Peyer's patch (tissue), 4 donors: ENCODE measurements at places on chromosomes 16 and 17. TPM values are rescaled to one million over a fixed set of nuclear protein-coding genes. Genes with fewer than 3 reads are reported as not detected.

- DNase-seq, result no peak
These were observed 51.2 kb upstream of the TOB1 start for GRCh38 chr17:50917418-50917743.

DNA sequence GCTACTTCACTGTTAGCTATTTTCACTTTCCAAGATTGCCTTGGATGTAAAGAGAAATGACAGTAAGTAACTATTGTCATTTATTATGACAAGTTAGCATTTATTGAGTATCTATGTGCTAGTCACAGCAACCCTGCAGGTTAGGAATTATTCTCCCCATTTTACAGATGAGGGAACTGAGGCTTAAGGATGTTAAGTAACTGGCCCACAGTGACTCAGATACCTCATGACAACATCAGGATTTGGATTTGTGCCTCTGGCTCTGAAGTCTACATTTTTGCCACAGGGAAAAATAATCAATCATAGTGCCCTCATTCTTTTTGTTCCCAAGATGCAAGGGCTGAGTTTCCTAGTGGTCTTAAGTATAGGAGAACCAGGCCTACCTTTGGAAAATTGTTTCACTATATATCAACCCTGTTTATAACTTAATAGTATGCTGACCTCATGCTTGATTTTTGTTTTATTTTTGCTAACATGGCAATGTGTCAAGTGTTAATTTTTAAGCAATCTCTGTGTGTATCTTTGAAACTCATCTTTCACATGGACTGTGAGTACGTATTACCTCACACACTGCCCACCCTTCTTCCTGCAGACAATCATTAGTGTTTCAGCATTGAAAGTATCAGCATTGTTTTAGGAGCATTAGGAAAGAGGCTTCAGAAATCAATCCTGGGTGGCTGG lies 105.0 kb downstream of the TANGO6 start:
- DNase-seq, result no peak

Gene MFAP4
- total RNA-seq, result 46.2 TPM

Gene SNRNP25
- 8.7 TPM for total RNA-seq

DNA sequence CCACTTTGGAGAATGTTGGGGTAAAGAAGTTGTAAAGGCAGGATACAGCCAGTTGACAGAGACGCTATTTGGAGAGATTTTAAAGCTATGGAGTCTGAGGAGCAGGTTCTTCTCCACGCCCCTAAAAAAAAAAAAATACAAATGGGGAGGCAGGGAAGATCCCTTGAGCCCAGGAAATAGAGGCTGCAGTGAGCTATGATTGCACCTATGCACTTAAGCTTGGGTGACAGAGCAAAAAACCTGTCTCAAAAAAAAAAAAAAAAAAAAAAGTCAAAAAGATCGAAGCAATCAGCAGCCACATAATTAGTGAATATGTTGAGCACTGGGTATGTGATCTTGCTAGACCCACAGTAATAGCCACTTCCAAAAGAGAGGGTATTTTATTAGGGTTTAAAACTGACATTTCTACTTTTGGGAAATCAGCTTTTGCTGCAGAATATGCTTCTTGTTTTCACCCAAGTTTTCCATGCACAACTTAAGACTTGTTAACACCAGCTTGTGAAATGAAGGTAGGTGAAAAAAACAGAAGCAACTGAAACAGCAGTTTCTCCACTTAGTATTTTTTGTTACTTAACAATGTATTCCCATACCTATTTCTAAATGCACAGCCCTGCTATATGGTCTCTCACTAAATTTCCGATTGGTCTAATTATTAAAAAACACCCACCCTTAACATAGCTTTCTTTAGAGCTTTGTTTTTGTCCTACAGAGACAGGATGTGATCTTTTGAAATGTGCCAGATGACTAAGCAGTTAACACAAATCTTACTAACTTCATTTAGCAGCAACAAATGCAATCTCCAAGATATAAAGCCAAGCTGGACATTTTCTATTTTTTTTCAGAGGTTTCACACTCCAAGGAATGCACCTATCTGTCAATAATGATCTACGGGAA lies 2.5 kb upstream of the ARL6IP1 start:
- no peak for DNase-seq

GRCh38 chr16:66261826-66262225 lies 104.7 kb upstream of the CDH5 start:
- no peak for DNase-seq

- no peak for DNase-seq
These were observed 329 bp downstream of the SMARCD2 start for GRCh38 chr17:63842173-63842539.

- no peak for DNase-seq
These were observed 61.8 kb upstream of the ENDOV start for GRCh38 chr17:80352991-80353665.

DNA sequence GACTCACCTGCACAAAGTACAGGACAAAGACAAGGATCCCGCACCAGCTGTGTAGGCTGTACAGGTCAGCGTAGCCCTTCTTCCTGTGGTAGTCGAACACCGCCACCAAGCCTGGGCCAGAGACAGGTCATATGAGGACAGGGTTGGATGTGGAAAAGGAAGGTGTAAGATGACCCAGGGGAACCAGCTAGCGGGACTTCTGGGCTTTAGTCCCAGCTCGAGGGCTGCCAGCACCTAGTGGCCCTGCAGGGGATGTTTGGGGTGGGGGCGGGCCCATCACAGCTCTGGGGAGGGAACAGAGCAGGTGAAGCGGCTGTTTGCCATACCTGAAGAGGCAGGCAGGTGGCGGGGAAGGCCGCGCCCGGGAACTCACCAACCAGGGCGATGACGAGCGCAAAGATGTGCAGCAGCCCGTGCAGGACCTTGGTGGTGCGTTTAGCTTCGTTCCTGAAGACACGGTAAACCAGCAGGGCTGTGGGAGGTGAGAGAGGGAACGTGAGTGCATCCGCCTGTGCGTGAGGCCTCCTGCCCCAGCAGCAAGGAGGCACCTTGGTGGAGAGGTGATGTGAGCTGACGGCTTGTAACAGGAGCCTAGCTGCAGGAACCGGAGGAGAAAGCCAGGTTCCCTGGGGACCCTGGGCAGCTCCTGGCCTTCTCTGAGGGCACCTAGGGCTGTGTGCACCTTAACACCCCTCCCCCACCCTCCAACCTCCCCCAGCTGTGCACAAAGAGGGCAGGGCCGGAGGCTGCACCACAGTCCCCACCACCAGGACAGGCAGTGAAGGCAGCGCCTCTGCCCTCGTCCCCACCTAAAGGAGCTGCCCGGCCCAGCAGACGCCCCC lies 10.2 kb downstream of the CYB561 start:
- no peak for DNase-seq

Gene PGAP6
- 130 TPM for total RNA-seq

GRCh38 chr16:11386791-11387546 lies 41.7 kb downstream of the RMI2 start:
- no peak for DNase-seq

- no peak for DNase-seq
These were observed 22.6 kb downstream of the SMPD3 start for GRCh38 chr16:68425498-68426346.

DNA sequence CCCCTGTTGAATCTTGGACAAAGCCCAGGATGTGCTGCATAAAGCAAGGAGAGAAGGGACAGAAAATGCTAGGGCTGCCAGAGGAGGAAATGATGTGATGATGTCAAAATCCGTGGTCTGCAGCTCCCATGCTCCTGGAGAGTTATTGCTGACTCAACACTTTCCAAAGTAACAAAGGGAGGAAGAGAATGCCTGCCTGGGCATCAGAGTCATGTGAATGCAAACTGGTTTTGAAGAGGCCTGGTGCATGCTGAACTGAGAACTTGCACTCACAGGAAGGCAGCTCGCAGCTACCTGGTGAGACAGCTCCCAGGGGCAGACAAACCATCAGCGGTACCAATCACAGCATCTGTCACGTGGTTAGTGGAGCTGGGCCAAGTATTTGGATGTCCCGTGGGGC lies 2.8 kb downstream of the MARVELD3 start:
- no peak for DNase-seq

Gene NEUROD2
- not detected for total RNA-seq

DNA sequence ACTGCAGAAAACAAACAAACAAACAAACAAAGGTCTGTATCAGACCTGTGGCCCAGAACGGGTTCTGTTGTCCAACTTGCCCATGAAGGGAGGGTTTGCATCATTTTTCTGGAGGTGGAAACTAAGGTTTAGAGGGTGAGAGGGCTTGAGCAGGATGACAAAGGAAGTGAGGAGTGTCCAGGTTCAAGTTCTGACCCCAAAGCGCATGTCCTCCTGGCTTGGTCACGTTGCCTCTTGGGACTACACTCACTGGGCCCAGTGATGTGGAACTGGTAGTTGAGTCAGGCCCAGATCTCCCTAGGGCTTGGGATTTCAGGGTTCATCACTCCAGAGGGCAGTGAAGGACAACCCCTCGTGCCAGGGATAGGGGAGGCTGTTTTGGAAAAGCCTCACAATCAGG lies 1.8 kb downstream of the SREBF1 start:
- DNase-seq, result no peak

DNA sequence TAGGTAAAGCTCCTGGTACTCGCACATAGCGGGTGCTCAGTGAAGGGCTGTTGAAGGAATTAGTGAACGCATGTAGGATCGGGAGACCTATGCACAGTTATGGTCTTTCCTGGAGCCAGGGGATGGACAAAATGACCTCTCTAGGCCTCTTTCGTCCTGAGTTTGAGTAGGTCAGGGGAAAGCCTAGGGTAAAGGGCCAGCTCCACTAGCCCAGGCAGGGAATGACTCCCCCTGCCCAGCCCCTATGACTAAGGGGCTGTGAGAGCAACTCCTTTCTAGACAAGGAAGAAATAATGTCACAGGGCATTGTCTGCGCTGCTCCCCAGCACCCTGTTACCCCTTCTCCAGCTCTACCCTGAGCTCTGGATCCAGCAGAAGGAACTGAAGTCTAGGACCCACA lies 24.6 kb upstream of the FMNL1 start:
- no peak for DNase-seq

DNA sequence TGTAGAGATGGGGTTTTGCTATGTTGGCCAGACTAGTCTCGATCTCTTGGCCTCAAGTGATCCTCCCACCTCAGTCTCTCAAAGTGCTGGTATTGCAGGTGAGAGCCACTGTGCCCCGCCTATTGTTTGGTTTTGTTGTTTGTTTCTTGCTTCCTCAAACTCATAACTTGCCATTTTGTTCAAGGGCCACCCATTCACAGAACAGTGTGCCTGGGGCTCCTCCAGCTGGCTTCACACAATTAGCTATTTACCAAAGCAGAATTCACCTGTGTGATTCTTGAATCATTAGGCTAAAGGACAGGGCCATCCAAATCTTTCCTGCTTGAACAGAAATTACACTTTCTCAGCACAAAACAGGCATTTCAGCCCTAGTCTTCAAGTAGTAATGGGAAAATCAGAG lies 7.2 kb downstream of the ABHD15 start:
- no peak for DNase-seq

DNA sequence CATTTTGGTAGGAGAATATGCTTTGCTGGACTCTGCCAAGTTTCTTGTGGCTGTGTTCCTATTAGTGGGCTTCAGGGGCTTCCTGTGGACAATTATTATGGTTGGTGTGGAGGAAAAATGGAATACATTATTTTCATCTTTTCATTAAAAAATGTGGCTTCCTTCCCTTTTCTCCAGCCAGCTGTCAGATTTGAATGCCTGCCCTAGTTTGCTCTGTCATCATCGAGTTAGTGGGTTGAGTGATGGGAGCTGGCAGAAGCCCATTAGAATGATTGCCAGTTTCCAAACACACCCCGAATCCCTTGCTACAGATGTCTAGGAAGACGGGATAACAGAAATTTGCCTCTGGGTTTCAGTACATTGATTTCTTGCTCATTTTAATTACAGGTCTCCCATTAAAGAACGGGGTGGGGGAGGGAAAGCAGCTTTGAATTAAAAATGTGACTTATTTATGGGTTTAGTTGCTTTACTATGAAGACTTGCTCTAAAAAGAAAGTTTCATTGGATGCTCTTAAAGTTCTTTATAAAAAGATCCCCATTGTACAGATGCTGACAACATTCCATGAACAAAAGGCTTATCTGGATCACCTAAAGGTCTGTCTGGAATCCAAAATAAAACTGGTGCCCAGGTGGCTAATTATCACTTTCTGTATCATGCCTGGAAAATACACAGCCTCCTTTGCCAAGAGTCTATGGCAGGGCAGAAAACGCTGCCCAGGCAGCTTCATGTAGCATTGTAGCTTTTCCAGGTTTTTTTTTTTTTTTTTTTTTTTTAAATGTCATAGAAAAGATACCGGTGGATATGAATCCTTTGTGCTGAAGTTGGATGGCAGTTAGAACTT lies 103.6 kb downstream of the PRKCA start:
- no peak for DNase-seq

Gene ELMO3
- 25.6 TPM for total RNA-seq

DNA sequence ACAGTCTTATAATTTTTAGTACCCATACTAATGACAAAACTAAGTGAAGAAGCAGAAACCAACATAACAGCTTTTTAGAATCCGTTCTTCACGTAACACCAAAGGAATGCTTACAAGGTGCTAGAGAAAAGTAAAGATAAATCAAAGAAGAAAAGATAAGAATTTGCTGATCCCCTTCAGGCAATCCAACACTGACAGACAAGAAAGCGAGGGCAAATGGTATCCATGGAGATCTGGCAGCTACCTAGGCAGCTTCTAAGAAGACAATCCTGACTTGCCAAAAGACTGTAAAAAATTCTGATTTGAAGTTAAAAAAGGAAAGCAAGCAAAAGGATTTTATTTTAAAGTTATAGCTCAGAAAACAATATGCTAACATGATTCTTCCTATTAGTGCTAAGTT lies 14.6 kb downstream of the BBS2 start:
- DNase-seq, result no peak

DNA sequence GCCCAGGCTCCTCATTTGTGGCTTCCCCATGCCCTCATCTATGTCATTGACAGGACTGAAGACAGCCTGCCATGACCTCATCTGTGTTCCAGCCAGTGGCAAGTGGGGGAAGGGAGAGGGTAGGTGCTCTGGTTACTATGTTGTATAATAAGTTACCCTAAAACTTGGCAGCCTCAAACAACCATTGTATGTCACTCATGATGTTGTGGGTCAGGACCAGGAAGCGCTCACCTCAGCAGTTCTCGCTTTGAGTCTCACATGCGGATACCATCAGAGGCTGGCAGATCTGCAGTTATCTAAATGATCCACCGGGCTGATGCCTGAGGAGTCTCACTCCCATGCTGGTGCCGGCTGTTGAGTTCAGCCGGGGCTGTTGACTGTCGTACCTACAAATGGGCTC lies 89.0 kb upstream of the TMEM97 start:
- DNase-seq, result no peak

Gene KRTAP1-4
- not detected for total RNA-seq

- DNase-seq, result no peak
These were observed 3.4 kb upstream of the ABCC11 start for GRCh38 chr16:48250520-48251278.

Gene KIF2B
- total RNA-seq, result not detected

DNA sequence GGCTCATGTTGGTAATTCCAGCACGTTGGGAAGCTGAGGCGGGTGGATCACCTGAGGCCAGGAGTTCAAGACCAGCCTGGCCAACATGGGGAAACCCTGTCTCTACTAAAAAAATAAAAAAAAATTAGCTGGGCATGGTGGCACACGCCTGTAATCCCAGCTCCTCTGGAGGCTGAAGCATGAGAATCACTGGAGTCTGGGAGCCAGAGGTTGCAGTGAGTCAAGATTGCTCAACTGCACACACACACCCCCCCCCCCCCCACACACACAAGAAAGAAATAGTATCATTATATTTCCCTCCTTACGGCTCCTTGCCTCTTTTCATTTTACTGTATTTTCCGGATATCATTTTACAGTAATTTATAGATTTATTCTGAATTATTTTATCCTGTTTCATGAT lies 963.1 kb upstream of the GOT2 start:
- DNase-seq, result no peak

Gene ZDHHC1
- total RNA-seq, result 6.6 TPM

- no peak for DNase-seq
These were observed 30.1 kb downstream of the QPRT start for GRCh38 chr16:29708917-29709600.

GRCh38 chr16:4212934-4213296 lies 29.0 kb downstream of the SRL start:
- no peak for DNase-seq
